Activated CD4-positive, alpha-beta T cell treated with anti-CD3 and anti-CD28 coated beads, Interleukin-2, amount 10 ng/mL, durations not matched to agents 7 days and 5 days (primary cell): ENCODE measurements at places on chromosomes 1 and 21. TPM values are rescaled to one million over a fixed set of nuclear protein-coding genes. Genes with fewer than 3 reads are reported as not detected.
A peak's percentile ranks its signal among the peaks of the same experiment; 100 is the strongest.

GRCh38 chr1:15066191-15066590, 87.4 kb upstream of the TMEM51 start:
- DNase-seq: no peak
- H3K36me3 ChIP-seq: no peaks in the 10 kb centered on the region
- H3K4me3 ChIP-seq: no peak overlapping the region
- H3K27me3 ChIP-seq: no peaks in the 10 kb centered on the region
- no peaks in the 10 kb centered on the region for H3K4me1 ChIP-seq

LIN28A gene
- total RNA-seq: not detected

SYNC gene
- not detected for total RNA-seq

BLACAT1 gene
- total RNA-seq: 0.20 TPM

GRCh38 chr1:16167331-16168143, 11.7 kb upstream of the EPHA2 start:
- no peak overlapping the region for H3K27ac ChIP-seq
- peaks cover 40% of the 10 kb centered on the region for H3K4me1 ChIP-seq
- H3K4me3 ChIP-seq: peak overlapping the region; percentile 30
- H3K36me3 ChIP-seq: no peaks in the 10 kb centered on the region
- peak; percentile 60 for DNase-seq
- H3K27me3 ChIP-seq: peaks cover 24% of the 10 kb centered on the region

DNA sequence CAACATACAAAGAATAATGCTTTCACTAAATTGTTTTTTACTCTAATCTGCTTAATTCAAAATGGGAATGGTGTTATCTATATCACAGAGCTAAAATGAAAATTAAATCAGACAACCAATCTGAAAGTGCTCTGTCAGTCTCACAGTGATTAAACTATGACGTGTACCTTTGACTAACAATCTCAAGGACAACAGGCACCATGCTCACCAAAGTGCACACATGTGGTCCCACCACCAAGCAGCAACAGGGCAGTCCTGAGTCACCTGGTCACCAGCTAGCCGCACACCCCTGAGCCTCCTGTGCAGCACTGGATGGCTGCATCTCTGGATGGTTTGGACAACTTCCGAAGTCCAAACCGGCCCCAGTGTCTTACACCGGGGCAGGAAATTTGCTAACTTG, 54.5 kb upstream of the NADK start:
- peaks cover 16% of the 10 kb centered on the region for H3K4me1 ChIP-seq
- H3K4me3 ChIP-seq: no peak overlapping the region
- peak overlapping the region; percentile 2 for H3K27ac ChIP-seq
- peaks cover 31% of the 10 kb centered on the region for H3K36me3 ChIP-seq

DNA sequence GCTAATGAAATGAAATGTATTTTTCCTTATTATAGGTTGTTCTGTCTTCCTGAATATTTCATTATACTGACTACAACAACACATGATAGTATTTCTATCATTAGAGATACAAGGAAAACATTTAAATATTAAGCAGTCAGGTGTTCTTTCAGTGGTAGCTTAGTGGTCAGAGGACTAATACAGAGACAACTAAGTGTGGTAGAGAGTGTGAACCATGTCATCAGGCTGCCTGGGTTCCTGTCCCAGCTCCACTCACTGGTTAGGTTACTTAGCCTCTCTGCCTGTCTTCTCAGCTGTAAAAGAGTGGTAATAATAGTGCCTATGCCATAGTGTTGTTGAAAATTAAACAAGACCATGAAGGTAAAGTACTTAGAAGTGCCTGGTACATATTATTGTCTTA, 3.9 kb downstream of the UAP1 start:
- H3K27me3 ChIP-seq: no peaks in the 10 kb centered on the region
- DNase-seq: no peak

- DNase-seq: no peak
- no peak overlapping the region for H3K4me3 ChIP-seq
- no peaks in the 10 kb centered on the region for H3K36me3 ChIP-seq
- no peak overlapping the region for H3K27ac ChIP-seq
These were observed 33.9 kb upstream of the RGS8 start for GRCh38 chr1:182718311-182718710.
